ENCODE measurements at places on chromosomes 7 and 10.

- no peak for DNase-seq
Observed at GRCh38 chr7:90758933-90759562, 162.9 kb downstream of the CDK14 start.

DNA sequence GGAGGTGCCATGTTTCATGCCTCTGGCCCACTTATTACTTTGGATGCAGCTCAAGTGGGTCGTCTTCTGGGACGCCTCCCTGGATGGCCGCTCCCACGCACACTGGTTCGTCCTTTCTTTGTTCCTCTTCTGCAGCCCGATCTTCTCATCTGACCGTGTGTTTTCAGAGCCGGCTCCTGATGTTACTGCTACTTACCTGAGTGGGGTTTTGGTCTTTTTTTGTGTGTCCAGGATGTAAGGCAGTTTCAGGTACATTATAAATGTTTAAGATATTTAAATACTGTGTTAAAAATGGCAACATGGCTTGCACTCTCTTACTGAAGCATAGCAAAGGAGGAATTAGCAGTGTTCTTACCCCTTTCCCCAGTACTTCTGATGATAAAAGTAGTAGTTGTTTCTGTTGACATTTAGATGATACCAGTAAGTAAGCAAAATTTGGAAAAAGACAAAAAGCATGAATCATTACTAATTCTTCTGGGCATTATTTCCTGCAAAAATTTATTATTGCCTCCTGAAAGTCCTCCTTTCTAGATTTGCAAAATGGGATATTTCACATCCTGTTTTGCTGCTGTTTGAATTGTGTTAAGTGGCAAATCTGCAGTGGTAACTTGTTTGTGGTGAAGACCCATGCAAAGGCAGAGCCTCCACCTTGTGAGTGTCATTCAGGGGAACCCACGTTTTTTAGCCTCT lies 59.4 kb downstream of the SHH start:
- no peak for DNase-seq

GRCh38 chr10:79068203-79068561 lies 584 bp upstream of the ZMIZ1 start:
- DNase-seq: no peak

- DNase-seq: no peak
Observed at GRCh38 chr10:110244550-110244949, 37.1 kb downstream of the MXI1 start.

GRCh38 chr10:62096256-62096933 lies 172.2 kb downstream of the RTKN2 start:
- DNase-seq: no peak

GRCh38 chr10:34319197-34319846 lies 495.8 kb downstream of the PARD3 start:
- DNase-seq: peak; percentile 84

Data from COR-L47 (cell line).